Natural killer cell (primary cell): ENCODE measurements at places on chromosomes 11 and 22.

DNA sequence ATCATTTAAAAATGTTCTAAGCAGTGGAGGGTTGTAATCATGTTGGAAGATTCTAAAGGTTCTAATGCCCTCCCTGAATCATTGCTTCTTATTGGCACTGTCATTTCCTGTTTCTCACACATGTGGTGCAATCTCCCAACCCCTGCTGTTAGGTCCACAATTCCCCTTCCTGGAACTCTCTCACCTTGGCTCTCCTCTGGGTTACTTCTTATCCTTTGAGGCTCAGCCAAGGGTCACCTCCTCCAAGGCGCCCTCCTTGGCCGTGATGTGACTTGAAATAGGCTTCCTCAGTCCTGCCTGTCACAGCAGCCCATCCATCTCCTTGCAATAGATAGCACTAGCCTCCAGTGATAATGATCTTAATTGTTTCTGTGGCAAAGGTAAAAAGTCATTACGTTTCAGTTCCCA is 149.8 kb downstream of the TTC17 start:
- DNase-seq = no peak
- no peaks in the 10 kb centered on the region for H3K4me1 ChIP-seq
- H3K4me3 ChIP-seq = no peak overlapping the region
- H3K27ac ChIP-seq = no peak overlapping the region
- no peaks in the 10 kb centered on the region for H3K36me3 ChIP-seq
- no peaks in the 10 kb centered on the region for H3K27me3 ChIP-seq

DNA sequence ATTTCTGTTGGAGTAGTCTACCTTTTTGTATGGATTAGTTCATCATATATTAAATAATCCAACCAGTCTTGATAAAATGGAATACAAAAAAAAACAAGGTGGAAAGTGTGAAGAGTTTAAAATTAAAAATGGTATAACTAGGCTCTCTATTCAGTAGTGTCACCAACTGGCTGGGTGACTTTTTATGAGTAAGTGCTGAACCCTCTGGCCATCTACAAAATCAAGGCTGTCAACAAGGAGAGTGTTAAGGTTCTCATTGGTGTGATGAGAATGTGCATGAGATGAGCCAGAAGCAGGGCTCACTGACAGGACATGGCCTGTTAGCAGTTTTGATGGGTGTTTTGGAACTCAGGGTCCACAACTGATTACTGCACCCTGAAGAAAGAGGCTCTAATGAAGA is 343.2 kb downstream of the AASDHPPT start:
- no peaks in the 10 kb centered on the region for H3K27me3 ChIP-seq
- H3K4me1 ChIP-seq = no peaks in the 10 kb centered on the region
- no peak overlapping the region for H3K27ac ChIP-seq
- DNase-seq = no peak
- no peak overlapping the region for H3K4me3 ChIP-seq
- no peaks in the 10 kb centered on the region for H3K36me3 ChIP-seq

DNA sequence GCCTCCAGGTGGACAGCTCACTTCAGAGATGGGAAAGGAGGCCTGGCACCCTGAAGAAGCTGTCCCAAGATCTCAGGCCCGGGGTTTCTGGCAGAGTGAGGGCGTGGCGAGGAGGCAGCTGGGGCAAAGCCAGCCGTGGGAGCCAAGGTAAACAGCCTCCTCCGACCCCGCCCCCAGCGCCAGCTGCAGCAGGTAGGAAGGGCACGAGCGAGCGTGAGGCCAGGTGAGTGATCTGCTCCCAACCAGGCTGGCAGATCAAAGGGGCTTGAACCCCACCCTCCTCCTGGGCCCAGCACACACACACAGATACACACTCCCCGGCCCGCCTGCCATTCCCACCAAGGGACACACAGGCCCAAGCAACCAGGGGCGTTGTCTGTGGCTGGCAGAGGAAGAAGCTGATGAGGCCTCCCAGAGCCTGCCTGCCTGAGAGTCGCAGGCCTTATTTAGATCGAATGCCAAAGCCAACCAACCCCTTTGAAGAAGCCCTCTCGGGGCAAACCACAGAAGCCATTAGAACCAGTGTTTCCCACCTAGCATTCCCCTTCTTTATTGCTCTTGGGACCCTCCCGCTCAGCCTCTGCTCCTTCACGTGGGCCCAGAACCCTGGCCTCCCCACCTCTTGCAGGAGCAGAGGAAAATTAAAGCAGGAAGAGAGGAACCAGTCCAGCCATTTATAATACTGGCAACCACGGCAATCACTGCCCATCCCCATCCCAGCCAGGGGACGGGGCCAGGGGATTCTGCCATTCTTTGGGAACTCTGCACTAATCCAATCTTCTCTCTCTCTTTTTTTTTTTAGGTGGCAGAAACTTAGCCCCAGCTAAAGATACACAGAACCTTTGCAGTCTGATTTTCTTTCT is 5.0 kb downstream of the PDGFB start:
- H3K36me3 ChIP-seq = no peaks in the 10 kb centered on the region
- H3K4me1 ChIP-seq = peaks cover 75% of the 10 kb centered on the region
- H3K27ac ChIP-seq = no peak overlapping the region
- peaks cover 43% of the 10 kb centered on the region for H3K27me3 ChIP-seq

DNA sequence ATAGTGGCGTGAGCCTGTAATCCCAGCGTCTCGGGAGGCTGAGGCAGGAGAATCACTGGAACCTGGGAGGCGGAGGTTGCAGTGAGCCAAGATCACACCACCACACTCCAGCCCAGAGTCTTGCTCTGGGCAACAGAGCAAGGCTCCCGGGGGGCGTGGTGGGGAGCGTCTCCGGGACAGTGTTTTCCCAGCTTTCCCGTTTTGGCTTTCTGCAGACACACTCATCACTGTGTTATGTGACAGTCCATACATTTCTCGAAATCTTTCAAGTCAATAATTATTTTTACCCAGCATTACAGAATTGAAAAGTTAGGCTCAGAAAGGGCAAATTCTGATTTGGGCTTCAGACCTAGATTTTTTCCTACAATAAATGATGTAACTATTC is 31.7 kb downstream of the NEAT1 start:
- peaks cover 18% of the 10 kb centered on the region for H3K4me1 ChIP-seq
- DNase-seq = no peak
- no peak overlapping the region for H3K27ac ChIP-seq
- no peaks in the 10 kb centered on the region for H3K27me3 ChIP-seq

DNA sequence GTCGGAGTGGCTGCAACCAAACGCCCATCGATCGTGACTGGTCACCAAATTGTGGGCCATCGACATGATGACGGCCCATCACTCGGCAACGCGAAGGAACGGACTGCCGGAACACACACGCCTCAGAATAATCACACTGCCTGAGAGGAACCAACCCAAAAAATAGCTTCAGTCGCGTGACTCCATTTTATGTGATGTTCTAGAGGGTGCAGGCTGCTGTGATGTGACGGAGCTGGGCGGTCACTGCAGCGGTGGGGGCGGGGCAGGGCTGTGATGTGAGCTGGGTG is 174.6 kb downstream of the CTTN start:
- no peak overlapping the region for H3K4me3 ChIP-seq
- no peak overlapping the region for H3K27ac ChIP-seq
- H3K27me3 ChIP-seq = peaks cover 3% of the 10 kb centered on the region
- H3K4me1 ChIP-seq = peaks cover 3% of the 10 kb centered on the region
- DNase-seq = no peak

- peaks cover 5% of the 10 kb centered on the region for H3K4me1 ChIP-seq
- DNase-seq = peak; percentile 45
- no peaks in the 10 kb centered on the region for H3K36me3 ChIP-seq
- peaks cover 2% of the 10 kb centered on the region for H3K27me3 ChIP-seq
- no peak overlapping the region for H3K27ac ChIP-seq
Measured at GRCh38 chr11:73625696-73626318, 20.6 kb upstream of the PLEKHB1 start.

DNA sequence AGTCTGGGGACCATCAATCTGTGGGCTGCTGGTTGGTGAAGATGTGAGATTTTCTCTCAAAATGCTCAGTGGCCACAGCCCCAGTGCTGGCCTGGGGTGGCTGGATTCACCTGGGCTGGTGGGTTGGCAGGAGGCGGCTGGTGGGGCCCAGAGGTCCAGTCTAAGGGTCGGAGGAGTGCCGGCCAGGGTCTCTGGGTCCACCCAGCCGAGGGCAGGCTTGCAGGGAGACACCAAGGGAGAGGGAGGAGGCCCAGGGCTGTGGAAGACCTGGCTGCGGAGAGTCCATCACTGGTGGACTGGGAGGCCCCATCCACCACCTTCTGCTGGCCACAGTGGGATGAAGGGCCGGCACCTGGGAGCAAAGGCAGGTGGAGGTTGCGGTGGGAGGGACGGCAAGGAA is 582 bp upstream of the SHANK3 start:
- no peak overlapping the region for H3K4me3 ChIP-seq
- peaks cover 18% of the 10 kb centered on the region for H3K4me1 ChIP-seq
- H3K27me3 ChIP-seq = peaks cover 33% of the 10 kb centered on the region
- H3K36me3 ChIP-seq = no peaks in the 10 kb centered on the region

DNA sequence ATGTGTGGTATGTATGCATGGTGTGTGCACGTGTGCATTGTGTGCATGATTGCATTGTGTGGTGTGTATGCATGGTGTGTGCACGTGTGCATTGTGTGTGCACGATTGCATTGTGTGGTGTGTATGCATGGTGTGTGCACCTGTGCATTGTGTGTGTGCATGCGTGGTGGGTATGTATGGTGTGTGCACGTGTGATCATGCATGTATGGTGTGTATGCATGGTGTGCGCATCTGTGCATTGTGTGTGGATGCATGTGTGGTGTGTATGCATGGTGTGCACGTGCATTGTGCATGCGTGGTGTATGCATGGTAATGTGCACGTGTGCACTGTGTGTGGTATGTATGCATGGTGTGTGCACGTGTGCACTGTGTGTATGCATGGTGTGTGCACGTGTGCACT is 16.8 kb downstream of the ALG12 start:
- no peaks in the 10 kb centered on the region for H3K27me3 ChIP-seq
- H3K4me3 ChIP-seq = no peak overlapping the region
- peaks cover 5% of the 10 kb centered on the region for H3K4me1 ChIP-seq
- no peak overlapping the region for H3K27ac ChIP-seq

DNA sequence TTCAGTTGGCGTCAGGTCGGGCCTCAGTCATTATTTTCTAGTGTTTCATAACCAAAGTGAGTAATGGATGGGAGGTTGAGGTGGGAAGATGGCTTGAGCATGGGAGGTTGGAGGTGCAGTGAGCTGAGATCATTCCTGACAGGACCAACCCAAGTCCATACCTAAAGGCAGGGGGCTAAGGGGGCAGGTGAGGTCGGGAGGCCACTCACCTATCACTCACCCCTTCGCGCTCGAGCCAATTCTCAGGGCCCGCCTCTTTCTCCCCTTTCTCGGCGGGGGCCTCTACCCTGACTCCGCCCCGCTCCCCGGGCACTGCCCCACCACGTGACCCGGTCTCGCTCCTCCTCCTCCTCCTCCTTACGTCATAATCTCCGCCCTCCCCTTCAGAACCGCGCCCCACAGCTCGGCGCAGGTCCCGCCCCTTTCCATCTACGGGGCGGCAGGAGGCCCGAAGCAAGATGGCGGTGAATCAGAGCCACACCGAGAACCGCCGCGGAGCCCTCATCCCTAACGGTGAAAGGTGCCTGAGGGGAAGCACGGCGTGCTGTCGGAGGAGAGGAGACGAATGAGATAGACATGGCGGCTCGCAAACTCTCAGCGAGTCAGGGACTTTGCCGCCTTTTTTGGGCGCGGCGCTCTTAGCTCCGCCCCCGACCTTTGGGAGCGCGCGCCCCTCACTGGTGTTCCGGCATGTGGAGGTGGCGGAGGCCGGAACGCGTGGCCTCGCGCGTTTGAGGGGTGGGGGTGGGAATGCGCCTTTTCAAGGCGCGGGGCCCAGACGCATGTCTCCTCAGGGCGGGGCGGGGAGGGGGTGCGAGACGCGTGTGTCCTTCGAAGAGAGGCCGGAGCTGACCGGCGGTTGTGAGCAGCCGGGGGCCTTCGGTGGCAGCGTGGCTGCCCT is at the start of gene WBP2NL:
Gene WBP2NL (plus strand): TSS at position 428 of the 901 bp plus-strand sequence. CDS start 31 bp downstream, at position 459.
- peak; percentile 95 for DNase-seq
- peak within 1 kb of the TSS; percentile 79 for H3K4me3 ChIP-seq
- peak within 1 kb of the TSS; percentile 73 for H3K27ac ChIP-seq
- H3K27me3 ChIP-seq = no peaks in the 10 kb centered on the region
- peaks cover 21% of the 10 kb centered on the region for H3K4me1 ChIP-seq

DNA sequence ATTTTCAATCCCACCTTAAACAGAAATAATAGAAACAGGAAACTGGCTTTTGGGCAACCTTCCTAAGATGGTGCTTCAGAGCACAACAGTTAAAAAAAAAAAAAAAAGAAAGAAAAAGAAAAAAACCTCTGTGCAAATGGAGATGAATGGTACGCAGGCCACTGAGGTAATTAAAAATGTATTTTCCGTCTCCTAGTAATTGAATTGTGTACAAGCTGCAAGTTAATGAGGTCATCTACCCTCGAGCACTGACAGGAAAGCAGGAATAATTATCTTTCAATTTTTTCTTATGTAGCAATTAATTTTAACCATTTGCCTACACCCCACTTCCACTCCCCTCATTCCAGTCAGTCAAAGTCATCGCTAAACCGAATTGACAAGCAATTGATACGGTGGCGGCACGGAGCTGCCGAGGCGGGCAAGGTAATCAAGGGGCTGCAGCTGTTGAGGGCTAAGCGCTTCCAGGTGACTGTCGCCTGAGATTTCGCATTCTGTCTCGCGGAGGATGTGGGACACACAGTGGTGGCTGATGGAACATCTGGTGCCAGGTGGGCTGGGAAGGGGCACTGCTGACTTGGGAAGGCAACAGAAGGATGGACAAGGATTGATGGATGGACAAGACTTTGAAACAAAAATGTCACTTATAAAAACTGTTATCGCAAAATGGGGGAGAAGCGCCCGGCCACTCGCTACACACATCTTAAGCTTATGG is 109.4 kb downstream of the RCN1 start:
- DNase-seq = no peak
- H3K4me3 ChIP-seq = no peak overlapping the region
- H3K27me3 ChIP-seq = no peaks in the 10 kb centered on the region
- no peaks in the 10 kb centered on the region for H3K4me1 ChIP-seq

- H3K4me1 ChIP-seq = peaks cover 36% of the 10 kb centered on the region
- H3K27ac ChIP-seq = no peak overlapping the region
Measured at GRCh38 chr11:3052109-3052479, 5.1 kb downstream of the CARS1 start.

GRCh38 chr22:50272044-50272802 is 2.0 kb upstream of the MAPK11 start:
- H3K27ac ChIP-seq = no peak overlapping the region
- H3K27me3 ChIP-seq = peaks cover 6% of the 10 kb centered on the region
- DNase-seq = no peak
- no peaks in the 10 kb centered on the region for H3K36me3 ChIP-seq

DNA sequence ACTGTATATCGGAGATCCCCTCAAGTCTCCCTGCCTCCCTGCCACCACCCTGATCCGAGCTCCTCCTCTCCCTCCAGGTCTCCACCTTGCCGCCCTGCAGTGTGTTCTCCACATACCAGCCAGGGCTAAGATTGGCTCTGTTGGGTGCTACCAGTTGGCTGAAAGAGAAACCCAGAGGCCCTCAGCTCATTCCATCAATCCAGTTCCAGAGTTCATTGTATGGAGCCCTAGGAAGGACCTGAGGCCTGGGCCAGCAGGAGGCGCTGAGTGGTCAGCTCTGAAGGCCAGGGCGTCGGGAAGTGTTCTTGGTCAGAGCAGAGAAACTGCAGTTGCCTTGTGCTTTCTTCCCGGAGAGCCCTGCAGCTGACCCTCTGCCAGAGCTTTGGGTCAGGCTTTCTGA is 2.2 kb upstream of the TOP3B start:
- no peak overlapping the region for H3K4me3 ChIP-seq
- no peak overlapping the region for H3K27ac ChIP-seq
- H3K36me3 ChIP-seq = no peaks in the 10 kb centered on the region
- H3K27me3 ChIP-seq = no peaks in the 10 kb centered on the region
- peaks cover 20% of the 10 kb centered on the region for H3K4me1 ChIP-seq
- DNase-seq = no peak

- no peak overlapping the region for H3K4me3 ChIP-seq
- H3K36me3 ChIP-seq = no peaks in the 10 kb centered on the region
- H3K4me1 ChIP-seq = peaks cover 28% of the 10 kb centered on the region
Measured at GRCh38 chr11:19242179-19242932, 1.6 kb upstream of the E2F8 start.
